ENCODE measurements at places on chromosomes 1 and 21. TPM values are rescaled to one million over a fixed set of nuclear protein-coding genes. Genes with fewer than 3 reads are reported as not detected.

GPR52 gene
- 1.3 TPM for total RNA-seq

DNA sequence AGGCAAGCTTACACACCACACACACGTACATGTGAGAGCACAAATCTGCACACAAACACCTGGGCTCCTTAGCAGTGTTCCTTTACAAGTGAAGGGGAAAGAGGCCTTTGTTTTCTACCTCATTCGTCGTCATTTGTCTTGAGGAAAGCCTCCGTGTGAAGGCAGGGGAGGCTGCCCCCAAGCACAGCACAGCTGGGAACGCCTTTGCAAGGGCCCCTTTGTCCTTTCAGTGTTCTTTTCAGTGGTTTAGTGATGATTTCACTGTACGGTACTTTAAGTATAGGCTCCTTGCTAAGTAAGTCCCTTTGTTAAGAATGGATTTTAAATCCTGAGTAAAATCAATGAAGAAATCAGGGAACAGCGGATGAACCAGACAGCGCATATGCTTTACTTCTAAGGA lies 94.1 kb downstream of the PGBD5 start:
- H3K27ac ChIP-seq = no peak overlapping the region
- H3K4me3 ChIP-seq = no peak overlapping the region
- H3K36me3 ChIP-seq = no peaks in the 10 kb centered on the region
- no peaks in the 10 kb centered on the region for H3K27me3 ChIP-seq
- DNase-seq = no peak

DNA sequence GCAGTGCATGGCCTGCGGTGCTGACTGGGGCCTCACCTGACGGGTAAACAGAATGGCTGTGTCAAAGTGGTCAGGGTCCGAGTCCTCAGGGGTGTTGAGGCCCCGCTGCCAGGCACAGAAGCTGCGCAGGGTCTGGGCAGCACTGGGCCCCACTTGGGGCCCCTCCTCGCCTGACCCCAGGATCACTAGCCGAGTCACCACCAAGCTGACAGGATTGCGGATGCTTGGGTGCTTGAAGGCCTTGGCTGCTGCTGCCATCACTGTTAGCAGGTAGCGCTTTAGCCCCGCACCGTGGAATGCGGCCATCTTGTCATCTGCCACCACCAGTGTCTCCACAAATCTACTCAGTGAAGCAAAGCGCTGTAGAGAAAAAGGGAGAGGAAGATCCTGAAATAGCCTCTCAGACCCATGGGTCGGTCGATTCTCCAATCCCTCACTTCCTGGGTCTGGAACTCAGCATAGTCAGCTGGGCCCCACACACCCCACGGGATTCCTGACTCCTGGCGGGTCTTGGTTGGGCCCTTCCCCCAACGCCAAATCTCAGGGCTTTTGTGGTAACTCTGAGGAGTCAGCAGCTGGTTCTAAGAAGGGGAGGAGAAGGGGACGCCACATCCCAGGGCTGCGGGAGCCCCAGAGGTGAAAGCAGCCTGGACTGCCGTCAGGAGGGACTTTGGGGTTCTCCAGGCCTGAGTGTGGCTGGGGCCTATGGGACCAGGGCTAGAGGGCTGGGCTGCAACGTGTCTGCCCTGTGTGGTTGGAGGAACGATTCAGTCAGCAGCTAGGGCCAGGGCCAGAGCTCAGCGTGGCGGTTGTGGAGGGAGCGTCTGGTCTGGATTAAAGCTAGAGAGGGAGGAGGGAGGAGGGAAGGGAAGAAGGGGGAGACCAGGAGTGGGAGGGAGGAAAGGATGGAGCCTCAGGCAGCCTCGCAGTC lies 2.1 kb downstream of the ADAMTS4 start:
- H3K4me1 ChIP-seq = peaks cover 36% of the 10 kb centered on the region
- no peak for DNase-seq
- peak overlapping the region; percentile 95 for H3K27ac ChIP-seq
- no peaks in the 10 kb centered on the region for H3K27me3 ChIP-seq
- no peaks in the 10 kb centered on the region for H3K36me3 ChIP-seq

DNA sequence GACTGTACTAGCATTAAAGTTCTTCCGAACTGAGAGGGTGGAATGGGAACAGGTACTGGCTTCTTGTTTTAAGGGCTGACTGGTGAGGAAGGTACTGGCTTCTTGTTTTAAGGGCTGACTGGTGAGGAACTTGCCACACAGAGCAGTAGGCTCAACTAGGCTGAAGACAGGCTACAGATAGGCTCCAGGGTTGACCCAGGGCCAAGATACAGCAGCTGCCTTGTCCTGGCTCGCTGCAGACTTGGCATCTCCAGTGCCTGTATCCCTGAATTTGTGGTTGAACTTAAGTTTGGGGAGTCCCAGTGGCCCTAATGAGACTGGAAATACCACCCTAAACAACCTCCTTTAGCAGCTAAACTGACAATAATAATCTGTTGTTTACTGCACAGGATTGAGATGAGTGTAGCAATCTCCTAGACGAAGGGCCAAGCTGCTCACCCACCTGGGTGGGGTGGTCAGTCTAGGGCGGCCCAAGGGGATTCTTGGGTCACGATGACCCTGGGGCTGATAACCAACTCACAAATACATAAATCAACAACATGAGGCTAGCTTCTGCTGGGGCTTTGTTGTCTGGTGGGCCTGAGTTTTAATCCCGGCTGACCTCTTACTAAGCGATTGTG lies 227.1 kb downstream of the DISC1 start:
- H3K36me3 ChIP-seq = no peaks in the 10 kb centered on the region
- no peak overlapping the region for H3K27ac ChIP-seq
- H3K4me3 ChIP-seq = no peak overlapping the region
- no peaks in the 10 kb centered on the region for H3K4me1 ChIP-seq

GRCh38 chr1:208326033-208326432 lies 81.8 kb upstream of the PLXNA2 start:
- no peak for DNase-seq
- no peak overlapping the region for H3K4me3 ChIP-seq
- H3K36me3 ChIP-seq = no peaks in the 10 kb centered on the region
- H3K27ac ChIP-seq = no peak overlapping the region
- H3K4me1 ChIP-seq = no peaks in the 10 kb centered on the region
- H3K27me3 ChIP-seq = no peaks in the 10 kb centered on the region

CELSR2 gene
- total RNA-seq = 1.6 TPM

- H3K4me1 ChIP-seq = no peaks in the 10 kb centered on the region
- DNase-seq = no peak
- H3K27me3 ChIP-seq = no peaks in the 10 kb centered on the region
- no peaks in the 10 kb centered on the region for H3K36me3 ChIP-seq
- H3K4me3 ChIP-seq = no peak overlapping the region
These were observed 83.9 kb downstream of the SMYD2 start for GRCh38 chr1:214364786-214365295.

- peak; percentile 29 for DNase-seq
- H3K4me1 ChIP-seq = peaks cover 9% of the 10 kb centered on the region
- no peaks in the 10 kb centered on the region for H3K27me3 ChIP-seq
- H3K4me3 ChIP-seq = no peak overlapping the region
- H3K27ac ChIP-seq = no peak overlapping the region
These were observed 14.2 kb downstream of the COL6A2 start for GRCh38 chr21:46111857-46112724.

GRCh38 chr1:90308421-90308820 lies 313.5 kb downstream of the ZNF326 start:
- no peaks in the 10 kb centered on the region for H3K4me1 ChIP-seq
- no peaks in the 10 kb centered on the region for H3K27me3 ChIP-seq
- DNase-seq = no peak
- no peak overlapping the region for H3K4me3 ChIP-seq
- no peak overlapping the region for H3K27ac ChIP-seq

DNA sequence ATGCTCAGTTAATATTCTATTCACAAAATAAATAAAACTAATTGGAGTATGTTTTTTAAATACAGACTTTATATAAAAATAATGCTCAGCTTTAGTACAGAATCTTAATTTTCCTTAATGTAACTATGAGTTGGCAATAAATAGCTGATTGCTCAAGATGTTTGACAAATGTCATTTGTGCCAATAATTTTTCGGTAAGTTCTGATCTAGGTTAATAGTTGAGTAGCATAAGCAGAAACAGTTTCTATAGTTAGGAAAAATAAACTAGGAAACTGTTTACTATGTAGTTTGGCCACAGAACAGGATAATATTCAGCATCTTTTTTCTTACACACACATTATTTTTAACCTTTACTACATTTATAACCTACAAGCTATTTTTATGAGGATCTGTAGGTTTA lies 40.3 kb downstream of the KCTD3 start:
- no peaks in the 10 kb centered on the region for H3K4me1 ChIP-seq
- peaks cover 22% of the 10 kb centered on the region for H3K36me3 ChIP-seq
- no peaks in the 10 kb centered on the region for H3K27me3 ChIP-seq
- no peak for DNase-seq
- no peak overlapping the region for H3K4me3 ChIP-seq

DNA sequence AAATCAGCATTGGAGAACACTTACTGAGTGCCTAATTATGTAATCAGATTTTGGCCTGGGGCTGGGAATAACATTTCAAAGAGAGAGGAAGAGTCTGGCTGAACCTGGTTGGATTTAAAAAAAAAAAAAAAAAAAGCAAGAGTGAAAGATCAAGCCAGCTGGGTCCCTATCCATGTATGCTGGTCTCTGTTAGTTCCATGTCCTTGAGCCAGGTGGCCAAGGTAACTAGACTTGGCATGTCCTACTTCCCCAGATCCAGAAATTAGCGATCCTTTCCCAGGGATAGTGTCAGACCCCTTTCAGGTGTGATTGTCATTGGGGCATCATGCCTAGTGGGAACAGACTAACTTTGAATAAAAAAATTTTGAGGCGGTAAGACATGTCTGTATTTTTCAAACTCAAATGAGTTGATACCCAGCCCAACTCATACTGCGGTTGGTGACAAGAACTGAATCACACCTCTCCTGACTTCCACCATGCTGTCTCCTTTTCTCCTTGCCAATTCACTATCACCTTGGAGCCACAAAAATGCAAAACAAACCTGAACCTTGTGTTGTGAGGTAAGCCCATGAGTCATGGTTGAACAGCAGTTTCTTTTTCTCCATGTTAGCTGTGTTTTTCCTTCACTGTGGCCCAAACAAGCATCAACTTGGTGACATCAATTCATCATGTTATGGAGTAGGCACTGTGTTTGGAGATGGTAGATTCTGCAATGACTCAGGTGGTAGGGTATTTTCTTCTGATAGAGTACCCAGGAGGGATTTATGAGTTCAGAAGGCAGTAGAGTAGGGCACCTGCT lies 24.5 kb upstream of the PPP2R5A start:
- no peak overlapping the region for H3K4me3 ChIP-seq
- DNase-seq = no peak
- H3K36me3 ChIP-seq = no peaks in the 10 kb centered on the region
- H3K4me1 ChIP-seq = peaks cover 17% of the 10 kb centered on the region
- no peaks in the 10 kb centered on the region for H3K27me3 ChIP-seq

DNA sequence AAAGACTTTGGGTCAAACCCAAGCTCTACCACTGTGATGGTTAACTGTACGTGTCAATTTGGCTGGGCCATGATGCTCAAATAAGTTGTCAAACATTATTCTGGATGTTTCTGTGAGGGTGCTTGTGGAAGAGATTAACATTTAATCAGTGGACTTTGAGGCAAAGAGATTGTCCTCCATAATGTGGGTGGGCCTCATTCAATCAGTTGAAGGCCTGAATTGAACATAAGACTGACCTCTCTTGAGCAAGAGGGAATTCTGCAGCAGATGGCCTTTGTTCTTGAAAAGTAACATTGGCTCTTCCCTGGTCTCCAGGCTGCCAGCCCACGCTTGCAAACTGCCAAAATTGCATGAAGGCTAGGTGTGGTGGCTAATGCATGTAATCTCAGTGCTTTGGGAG lies 94.5 kb upstream of the SPATA6 start:
- no peak overlapping the region for H3K4me3 ChIP-seq
- H3K27ac ChIP-seq = no peak overlapping the region
- no peak for DNase-seq
- no peaks in the 10 kb centered on the region for H3K27me3 ChIP-seq

DNA sequence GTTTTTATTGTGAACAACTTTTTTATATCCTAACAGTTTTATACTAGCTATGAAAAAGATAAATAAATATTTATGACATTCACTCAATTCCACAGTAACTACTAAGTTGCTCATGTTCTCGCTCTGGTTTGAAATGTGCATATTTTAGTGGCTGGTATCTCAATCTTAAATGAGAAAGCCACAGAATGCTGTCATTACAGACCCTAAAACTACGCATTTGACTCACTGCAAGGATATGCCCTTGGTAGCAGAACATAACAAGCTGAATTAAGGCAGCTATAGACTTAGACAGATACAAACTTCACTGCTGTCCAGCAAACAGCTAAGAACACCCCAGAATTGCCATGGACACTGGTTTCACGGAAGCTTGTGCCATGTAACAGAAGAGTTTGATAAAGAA lies 19.0 kb downstream of the DAB1 start:
- H3K4me1 ChIP-seq = no peaks in the 10 kb centered on the region

DNA sequence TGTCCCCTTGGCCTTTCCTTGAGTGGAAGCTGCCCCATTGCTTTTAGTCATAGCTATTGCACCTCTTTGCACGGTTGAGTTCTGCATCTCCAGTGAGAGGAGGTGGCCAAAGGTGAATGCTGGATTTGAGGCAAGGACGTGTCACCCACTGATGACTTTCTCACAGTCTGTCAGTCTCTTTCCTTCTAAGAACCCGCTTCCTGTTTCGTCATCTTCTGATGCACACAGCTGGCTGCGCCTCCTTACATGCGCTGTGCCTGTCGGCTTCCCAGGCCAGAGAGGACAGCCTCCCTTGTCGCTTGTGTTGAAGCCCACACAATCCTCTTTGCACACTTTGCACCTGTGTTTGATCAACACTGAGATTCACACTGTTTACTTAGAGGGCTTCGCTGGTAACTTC lies 41.8 kb upstream of the PWP2 start:
- H3K27me3 ChIP-seq = no peaks in the 10 kb centered on the region
- H3K4me1 ChIP-seq = no peaks in the 10 kb centered on the region
- no peak for DNase-seq
- H3K27ac ChIP-seq = no peak overlapping the region
- H3K4me3 ChIP-seq = no peak overlapping the region

- H3K4me3 ChIP-seq = no peak overlapping the region
- H3K27ac ChIP-seq = peak overlapping the region; percentile 13
- no peaks in the 10 kb centered on the region for H3K36me3 ChIP-seq
- H3K4me1 ChIP-seq = no peaks in the 10 kb centered on the region
These were observed 5.3 kb downstream of the CLCA2 start for GRCh38 chr1:86429122-86429725.

GBP5 gene
- 3.8 TPM for total RNA-seq

CNR2 gene
- total RNA-seq = 0.08 TPM

Data from liver (tissue), 10 donors.